ENCODE measurements at places on chromosomes 5 and 9. TPM values are rescaled to one million over a fixed set of nuclear protein-coding genes. Genes with fewer than 3 reads are reported as not detected.

The SLC28A3 gene
- 0.08 TPM for total RNA-seq

DNA sequence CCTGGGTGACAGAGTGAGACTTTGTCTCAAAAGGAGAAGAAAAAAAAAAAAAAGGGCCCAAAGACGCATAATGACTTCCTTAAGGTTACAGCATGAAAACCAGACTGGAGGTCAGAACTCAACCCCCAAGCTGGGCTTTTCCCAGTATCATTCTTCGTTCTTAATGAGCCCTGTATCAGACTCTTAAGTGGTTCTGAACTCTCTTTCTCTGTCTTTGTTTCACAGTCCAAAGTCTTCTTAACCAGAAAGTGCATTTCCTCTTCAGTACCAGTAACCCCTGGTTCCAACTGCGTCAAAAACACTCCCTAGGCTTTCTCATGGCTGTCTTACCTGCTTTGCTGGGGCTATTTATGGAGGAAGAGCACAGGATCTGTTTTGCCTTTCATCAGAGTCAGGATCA, 38.4 kb upstream of the SHB start:
- DNase-seq = no peak

DNA sequence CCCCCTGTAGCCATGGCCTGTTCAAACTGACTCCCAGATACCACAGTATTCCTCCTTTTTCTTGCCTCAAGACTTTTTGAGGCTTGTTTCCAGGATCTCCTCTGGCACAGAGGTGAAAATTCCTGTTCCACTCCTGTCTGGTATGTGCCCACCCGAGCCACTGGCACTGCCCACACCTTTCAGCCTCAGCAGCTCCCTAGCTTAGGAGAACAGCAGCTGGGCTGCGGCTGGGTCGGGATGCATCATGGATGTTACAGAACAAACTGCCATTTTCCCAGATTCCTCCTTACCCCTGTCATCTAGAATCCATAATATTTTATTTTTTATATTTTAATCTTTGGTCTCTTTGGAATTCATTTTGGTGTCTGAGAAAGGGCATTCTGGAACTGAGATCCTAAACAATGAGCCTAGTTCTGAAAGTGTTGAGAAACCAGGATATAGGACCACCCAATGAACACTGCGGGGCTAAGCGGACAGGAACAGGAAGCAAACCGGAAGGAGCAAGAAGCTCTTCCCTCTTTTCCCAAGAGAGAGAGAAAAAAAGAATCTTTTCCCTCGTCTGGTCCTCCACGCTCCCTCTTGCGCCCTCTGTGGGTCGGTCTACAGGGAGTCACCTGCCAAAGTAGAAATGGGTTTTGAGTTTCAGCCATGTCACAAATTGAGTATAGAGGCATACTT, 12.5 kb downstream of the OR2S2 start:
- DNase-seq = peak; percentile 58

DNA sequence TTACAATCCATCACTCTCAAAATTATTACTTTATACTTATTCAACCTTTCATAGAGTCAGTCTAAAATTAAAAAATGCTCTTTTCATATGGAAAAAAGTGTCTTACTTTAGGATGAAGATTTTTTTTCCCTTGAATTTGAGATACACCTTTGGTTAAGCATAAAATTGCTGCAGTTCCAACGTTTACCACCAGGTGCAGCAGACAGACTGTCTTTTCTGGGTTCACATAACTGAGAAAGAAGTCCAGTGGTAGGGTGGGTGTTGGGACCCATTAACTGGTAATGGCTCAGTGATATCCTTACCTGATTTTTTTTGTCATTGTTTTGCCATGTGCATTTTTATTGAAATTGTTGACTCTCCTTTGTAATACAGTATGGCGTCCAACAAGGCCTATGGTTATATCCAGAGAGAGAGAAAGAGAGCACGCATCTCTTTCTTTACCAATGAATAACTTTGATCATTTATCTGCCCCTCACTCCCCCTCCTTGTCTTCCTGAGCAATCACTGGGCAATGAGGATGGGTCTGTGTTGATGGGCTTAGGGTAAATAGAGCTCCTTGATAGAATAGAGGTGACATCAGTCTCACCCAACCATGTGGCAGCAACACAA, 98.4 kb downstream of the FBXL7 start:
- DNase-seq = no peak

GRCh38 chr9:8292657-8293056, 493.1 kb upstream of the DMAC1 start:
- DNase-seq = no peak

DNA sequence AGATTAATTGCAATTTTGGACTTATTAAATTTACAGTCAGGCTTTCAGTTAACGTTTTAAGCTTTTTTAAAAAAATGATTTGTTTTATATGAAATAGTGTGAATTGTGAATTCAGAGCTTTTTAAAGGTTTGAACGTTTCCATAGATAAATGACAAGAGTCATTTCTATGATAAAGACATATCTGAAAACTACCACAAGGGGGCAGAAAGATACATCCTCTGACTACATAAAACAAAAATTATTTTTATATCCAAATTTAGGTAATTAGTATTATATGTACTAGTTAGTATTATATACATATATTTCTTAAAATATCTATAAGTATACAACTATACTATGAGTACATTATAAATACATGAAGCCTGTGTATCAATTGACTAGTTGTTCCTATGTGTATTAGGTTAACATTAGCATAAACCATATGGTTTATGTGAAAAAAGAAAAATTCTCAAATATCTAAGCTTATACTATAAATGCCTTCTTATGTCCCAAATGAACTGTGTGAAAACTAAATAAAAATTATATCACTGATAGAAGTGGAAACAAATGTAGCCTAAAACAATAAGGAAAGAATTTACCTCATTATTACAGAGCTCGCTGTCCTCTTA, 155.2 kb downstream of the MEF2C start:
- no peak for DNase-seq

DNA sequence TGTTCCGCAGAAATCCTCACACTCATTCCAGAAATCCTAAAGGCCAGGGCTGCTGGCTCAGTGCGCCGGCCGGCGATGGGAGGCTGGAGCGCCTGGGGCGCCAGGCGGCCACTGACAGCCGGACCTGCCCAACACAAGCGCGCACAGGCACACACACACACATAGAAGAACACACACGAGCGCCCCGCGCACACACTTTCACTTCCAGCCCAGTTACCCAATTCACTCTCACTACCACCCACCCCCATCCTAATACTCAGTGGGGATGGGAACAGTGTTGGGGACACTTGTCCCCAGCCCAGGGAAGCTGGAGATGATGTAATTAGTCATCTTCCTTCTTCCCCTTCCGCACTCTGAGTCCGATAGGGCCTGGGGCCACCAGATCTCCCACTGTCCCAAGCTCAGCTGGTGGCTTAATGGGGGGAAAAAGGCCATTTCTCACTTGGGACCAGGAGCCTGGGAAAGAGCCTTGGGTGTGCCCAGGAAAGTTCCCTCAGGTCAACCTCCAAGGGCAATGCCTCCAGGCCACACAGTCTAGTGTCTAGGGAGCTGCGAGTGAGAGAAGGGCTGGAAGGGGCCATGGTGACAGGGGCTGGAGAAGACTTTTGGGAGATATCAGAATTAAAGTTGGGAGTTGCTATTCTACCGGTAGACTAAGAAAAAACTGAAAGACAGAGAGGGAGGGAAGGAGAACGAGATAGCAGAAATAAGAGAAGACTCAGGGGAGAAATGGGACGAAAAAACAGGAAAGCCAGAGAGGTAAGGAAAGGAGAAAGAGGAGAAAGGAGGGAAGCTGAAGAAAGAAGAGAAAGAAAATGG, 1.7 kb downstream of the EBF1 start:
- no peak for DNase-seq

- peak; percentile 65 for DNase-seq
Observed at GRCh38 chr5:35926389-35927051, 11.9 kb downstream of the CAPSL start.

DNA sequence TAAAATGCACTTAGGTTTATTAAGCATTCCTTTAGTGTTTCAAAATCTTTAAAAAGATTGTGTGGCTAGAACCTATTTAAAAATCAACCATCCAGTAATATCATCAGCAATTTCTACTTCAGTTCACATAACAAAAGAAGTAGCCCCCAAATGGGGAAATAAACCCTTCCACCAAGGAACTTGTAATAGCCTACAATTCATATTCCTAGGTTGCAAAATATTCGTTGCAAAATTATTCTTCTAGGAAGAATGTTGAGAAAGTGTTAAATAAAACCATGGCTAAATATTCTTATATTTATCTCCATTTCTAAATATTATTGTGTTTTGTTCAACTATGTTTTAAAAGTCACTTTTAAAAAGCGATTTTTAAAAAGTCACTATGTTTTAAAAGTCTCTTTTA, 177.9 kb upstream of the PRLR start:
- no peak for DNase-seq

DNA sequence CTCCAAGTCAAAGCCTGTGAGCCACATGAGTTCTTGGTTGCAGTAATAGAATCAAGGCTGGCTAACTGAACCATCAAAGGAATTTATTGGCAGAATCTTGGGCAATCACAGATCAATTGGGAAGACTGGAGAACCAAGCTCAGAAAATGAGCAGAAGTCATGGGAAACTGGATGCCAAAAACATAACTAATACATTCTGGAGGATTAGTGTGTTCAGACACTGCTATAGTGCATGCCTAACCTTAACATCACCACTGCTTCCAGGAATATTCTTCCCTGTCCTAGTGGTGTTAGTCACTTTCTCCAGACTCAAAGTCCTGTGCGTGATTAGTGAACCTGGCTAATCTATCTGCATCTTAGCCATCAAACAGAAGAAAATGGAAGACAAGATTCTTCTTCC, 843.7 kb downstream of the EFNA5 start:
- DNase-seq = no peak

DNA sequence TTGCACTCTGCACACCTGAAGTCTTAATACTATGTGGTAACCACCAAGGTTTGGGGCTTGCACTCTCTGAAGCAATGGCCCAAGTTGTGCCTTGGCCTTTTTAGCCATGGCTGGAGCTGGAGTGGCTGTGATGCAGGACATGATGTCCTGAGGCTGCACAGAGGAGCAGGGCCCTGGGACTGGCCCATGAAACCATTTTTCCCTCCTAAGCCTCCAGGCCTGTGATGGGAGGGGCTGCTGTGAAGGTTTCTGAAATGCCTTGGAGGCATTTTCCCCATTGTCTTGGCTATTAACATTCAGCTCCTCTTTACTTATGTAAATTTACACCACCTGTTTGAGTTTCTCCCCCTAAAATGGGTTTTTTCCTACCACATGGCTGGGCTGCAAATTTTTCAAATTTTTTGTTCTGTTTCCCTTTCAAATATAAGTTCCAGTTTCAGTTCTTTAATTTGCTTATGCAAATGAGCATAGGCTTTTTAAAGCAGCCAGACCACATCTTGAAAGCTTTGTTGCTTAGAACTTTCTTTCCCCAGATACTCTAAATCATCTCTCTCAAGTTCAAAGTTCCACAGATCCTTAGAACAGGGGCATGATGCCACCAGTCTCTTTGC, 237.4 kb upstream of the DMAC1 start:
- DNase-seq = no peak

The TSSK1B gene
- not detected for total RNA-seq

The ACOT12 gene
- total RNA-seq = not detected

- no peak for DNase-seq
Observed at GRCh38 chr9:122173670-122174069, 14.0 kb downstream of the MORN5 start.

The DBH gene
- not detected for total RNA-seq

The SLC24A2 gene
- not detected for total RNA-seq

GRCh38 chr5:91632871-91633270, 249.8 kb upstream of the ARRDC3 start:
- no peak for DNase-seq

DNA sequence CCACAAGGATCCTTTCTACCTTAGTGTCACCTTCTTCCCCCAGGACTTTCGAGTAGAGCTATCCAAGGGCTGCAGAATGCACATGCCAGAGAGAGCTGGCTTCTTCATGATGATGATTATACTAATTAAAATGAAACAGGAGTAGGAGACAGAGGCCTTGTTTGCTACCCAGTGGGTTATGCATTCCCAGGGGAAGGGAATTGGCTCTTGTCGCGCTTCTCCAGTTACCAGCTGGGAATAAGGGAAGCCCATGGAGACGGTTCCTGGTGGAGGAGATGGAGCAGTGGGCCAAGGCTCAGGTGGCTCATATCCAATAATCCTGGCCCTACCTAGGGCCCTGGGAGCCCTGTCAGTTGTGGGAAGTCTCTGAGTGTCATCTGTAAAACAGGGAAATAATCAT, 65.1 kb downstream of the WWC1 start:
- DNase-seq = no peak

GRCh38 chr5:126514558-126515141, 80.4 kb downstream of the ALDH7A1 start:
- no peak for DNase-seq

DNA sequence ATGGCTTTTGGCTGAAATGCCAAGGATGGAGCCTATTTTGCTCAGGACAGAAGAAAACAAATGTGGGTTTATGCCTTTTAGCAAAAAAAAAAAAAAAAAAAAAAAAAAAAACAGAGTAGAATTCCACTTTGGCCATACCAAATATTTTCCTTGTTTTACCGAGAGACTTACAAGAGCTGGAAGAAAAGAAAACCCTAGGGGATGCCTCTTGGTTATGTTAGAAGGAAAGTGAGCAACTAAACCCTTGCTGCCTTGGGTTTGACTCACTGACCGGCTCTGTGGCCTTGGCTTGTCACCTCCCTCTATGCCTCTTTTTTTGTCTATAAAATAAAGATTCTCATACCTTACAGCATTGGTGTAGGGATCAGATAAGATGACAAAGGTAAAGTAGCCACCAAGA, 69.6 kb upstream of the ABCA1 start:
- DNase-seq = no peak

DNA sequence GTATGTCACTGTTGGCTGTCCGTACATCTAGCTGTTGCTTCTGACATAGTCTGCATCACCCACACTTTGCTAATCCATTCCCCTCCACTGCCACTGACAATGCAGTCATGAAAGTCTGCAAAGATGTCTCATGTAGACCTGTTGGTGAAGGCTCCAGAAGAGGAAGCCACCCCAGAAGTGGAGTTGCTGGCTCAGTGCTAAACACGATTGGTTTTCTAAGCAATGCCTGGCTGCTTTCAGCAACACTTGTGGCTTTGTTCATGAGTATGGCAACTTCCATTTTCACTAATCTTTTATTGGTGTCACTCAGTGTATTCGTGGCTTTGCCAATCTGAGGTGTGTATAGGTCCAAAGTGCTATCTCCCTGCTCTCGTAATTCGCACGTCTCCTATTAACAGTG, 288.1 kb downstream of the GADD45G start:
- DNase-seq = no peak

- no peak for DNase-seq
Observed at GRCh38 chr9:89815903-89816573, 211.2 kb downstream of the GADD45G start.

GRCh38 chr5:18605186-18605585, 970.9 kb downstream of the TAF11L14 start:
- no peak for DNase-seq

- no peak for DNase-seq
Observed at GRCh38 chr5:131272307-131272706, 8.5 kb downstream of the CDC42SE2 start.

GRCh38 chr9:84941792-84942191, 272.3 kb downstream of the NTRK2 start:
- no peak for DNase-seq

DNA sequence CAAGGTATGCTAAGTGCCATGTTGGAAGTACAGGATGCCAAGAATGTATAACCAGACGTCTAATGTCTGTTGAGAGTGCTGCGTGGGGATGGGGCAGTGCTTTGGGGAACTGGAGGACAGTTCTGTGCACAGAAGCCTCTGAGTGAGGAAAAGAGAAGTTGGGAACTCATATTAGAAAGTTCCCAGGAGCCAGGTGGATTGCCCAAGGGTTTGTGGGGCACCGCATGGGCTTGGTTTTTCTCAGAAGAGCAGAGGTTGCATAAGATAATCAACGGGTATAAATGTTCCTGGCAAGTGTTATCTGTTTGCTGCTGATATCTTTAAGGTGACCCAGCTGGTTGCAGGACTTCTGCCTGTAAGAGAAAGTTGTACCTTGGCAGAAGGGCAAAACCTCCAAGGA, 13.1 kb downstream of the HRH2 start:
- DNase-seq = no peak

Measured in activated T-cell treated with anti-CD3 and anti-CD28 coated beads, Interleukin-2, amount 50 U/mL, for 4 hours (primary cell).